Non-pigmented ciliary epithelial cell (primary cell): ENCODE measurements at places on chromosomes 2 and 18.

GRCh38 chr2:48414980-48415835, 114.7 kb upstream of the STON1 start:
- no peak for DNase-seq

- no peak for DNase-seq
Observed at GRCh38 chr2:126616606-126617069, 39.3 kb upstream of the GYPC start.

DNA sequence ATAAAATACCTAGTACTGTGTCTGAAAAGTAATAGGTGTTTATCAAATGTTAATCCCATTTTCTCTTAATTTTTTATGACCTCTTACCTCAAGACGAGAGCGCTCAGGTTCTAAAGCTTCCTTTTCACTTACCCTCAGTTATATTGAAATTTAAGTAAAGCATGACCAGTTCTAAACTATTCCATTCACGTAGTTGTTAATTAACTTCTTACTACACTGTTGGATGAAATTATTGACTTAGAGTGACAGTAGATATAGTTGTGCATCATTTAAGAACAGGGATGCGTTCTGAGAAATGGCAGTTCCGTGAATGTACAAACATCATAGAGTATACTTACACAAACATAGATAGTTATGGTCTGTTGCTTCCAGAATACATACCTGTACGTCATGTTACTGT, 20.1 kb upstream of the HTR2B start:
- no peak for DNase-seq

DNA sequence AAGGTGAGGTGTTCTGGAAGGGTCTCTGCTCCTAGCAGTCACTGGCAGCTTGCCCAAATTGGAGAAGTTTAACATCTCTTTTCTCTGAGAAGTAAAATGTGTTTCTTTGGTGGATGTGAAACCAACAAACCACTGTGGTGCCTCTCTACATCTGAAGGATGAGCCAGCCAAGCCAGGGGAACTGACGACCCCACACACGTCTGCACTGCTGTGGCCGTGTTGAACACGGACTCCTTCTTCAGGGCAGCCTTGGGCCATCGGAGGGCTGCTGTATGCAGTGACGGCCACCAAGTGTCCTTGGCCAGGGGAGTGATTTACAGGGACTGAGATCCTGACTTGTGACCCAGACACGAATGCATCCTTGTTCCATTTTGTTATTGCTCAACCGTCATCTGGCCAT, 207.8 kb downstream of the ACKR3 start:
- DNase-seq: no peak
